ENCODE measurements at places on chromosomes 2 and 18.

DNA sequence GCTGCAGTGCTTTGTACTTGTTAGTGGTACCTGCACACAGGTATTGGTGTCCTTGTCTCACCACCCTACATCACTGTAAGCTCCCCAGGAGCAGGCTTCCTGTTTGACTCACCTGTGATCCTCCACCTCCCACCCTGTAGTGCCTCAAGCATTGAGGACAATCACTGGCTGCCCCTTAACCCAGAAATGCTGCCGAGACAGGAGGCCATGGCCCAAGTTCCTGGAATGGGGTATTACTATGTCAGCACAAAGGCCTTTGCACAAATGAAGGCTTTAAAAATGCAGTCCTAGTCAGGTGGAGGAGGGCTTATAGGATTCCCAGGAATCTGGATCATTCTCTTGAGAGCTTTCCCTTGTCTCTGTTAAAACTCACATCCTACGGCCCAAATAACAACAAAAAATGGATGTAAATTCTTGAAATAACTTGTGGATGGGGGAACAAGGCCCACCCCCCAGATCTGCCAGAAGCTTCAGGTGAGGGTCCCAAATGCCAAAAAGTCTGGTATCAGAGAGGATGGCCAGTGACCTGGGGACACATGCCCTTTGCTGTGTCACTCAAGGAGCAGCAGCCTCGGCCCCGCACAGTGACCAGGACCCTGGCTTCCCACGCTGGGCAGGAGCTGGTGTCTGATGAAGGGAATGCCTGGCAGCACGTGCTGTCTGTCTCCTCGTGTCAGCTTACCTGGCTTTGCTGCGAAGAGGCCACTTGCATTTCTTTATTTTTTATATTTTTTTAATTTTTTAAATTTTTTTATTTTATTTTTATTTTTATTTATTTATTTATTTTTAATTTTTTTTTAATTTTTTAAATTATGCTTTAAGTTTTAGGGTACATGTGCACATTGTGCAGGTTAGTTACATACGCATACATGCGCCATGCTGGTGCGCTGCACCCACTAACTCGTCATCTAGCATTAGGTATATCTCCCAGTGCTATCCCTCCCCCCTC, 3.7 kb upstream of the IL37 start:
- DNase-seq = no peak

DNA sequence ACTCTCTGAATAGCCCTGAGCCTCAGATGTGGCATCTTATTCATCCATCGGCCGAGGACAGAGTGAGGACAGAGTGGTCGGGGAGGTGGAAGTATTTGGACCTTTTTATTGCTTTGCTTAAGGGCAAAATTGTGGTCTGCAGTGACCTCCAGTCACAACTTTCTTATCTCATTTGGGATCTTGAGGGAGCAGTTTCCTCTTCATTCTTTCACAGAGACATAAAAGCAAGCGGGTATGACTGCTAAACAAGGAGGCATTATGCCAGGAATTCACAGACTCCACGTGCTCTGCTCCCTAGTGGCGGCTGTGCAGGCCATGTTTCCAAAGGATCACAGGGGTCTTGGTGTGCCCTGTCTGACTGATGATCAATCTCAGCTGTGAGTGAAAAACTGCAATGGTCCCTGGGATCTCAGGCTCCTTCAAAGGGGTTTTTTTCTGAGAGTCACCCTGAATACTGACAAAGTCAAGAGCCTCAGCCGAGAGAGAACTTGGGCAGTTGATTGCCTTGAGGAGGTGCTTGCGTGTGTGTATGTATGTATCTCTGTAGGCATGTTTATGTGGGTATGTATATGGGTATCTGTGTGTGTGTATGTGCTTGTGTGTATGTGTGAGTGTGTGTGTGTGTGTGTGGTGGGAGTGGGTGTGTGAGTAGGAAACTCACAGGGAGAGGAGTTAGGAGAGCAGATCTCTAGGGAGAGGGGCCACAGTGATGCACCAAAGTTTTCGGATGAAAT, 47.7 kb downstream of the RAPGEF4 start:
- DNase-seq = peak; percentile 93

GRCh38 chr2:47638430-47638829, 144.5 kb upstream of the MSH6 start:
- DNase-seq = no peak

GRCh38 chr2:218896501-218897393, 16.1 kb downstream of the WNT10A start:
- peak; percentile 91 for DNase-seq

DNA sequence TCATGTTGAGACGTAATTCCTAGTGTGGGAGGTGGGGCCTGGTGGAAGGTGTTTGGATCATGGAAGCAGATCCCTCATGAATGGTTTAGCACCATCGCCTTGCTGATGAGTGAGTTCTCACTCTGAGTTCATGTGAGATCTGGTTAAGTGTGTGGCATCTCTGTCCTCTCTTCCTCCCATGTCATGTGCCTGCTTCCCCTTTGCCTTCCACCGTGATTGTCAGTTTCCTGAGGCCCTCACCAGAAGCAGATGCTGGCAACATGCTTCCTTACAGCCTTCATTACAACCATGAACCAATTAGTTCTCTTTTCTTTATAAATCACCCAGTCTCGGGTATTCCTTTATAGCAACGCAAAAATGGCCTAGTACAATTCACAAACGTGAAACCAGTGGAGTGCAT, 14.6 kb upstream of the MCM6 start:
- no peak for DNase-seq

DNA sequence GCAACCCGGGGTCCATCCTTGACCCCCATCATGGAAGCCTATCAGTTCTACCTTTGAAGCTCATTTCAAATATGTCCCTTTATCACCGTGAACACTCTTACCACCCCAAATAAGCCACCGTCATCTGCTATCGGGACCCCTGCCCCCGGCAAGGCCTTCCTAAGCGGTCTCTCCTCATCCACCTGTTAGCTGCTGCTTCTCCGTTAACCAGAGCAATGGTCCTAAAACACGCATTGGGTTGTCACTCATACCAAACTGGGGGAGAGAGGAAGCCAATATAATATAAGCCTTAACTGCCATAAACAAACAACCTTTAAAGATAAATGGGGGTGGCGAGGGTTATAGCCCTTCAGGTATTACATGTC, 680 bp downstream of the ASNSD1 start:
- DNase-seq = no peak

GRCh38 chr2:218876562-218877219, 4.0 kb upstream of the WNT10A start:
- DNase-seq = peak; percentile 67

GRCh38 chr2:105380432-105381100, 18.3 kb downstream of the FHL2 start:
- DNase-seq = no peak

GRCh38 chr2:66443186-66443978, 8.5 kb downstream of the MEIS1 start:
- DNase-seq = no peak

DNA sequence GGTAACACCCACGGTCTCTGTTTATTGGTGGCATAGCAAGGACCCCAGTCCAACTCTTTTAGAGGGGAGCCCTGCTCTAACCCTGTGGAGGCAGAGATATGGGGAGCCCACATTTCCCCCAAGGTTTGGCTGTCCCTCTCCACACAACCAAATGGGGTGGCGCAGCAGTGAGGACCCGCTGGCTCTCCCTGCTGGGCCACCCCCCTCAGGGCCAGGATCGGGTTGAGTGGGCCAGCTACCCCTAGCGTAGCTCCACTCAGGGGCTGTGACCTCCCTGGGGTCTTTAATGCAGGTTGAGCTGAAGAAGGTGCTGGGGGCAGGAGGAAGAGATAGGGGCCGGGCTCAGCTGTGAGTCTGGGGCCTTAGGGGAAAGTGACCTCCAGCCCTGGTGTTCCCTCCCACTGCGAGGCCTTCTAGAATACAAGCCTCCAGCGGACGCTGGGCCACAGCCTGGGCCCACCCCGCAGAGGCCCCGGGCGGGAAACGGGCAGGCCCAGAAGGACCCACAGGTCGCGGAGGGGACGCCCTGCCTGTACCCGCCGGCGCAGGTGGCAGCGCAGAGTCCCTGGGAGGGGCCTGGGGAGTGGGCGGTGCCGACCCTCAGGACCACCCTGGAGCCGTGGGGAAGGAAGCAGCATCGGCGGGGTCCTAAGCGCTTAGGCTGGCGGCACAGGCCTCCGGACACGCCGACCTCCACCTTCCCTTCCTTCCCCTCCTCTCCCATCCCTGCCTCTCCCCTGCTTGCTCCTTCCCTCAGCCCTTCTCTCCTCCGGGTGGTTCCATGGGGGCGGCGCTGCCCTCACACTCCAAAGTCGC, 9.6 kb downstream of the CROCC2 start:
- DNase-seq = no peak

Data from Daoy (cell line).